ENCODE measurements at places on chromosomes 2 and 18. TPM values are rescaled to one million over a fixed set of nuclear protein-coding genes. Genes with fewer than 3 reads are reported as not detected.

The GLB1L gene
- total RNA-seq, result 4.7 TPM

The NT5C1B gene
- total RNA-seq, result not detected

The PPP1R1C gene
- 5.0 TPM for total RNA-seq

The UPP2 gene
- total RNA-seq, result not detected

The GPBAR1 gene
- total RNA-seq, result 5.7 TPM

The KLF11 gene
- 32.0 TPM for total RNA-seq

Measured in left cardiac atrium (tissue), 4 donors.